ENCODE measurements at places on chromosomes 4 and X.
A peak's percentile ranks its signal among the peaks of the same experiment; 100 is the strongest.

DNA sequence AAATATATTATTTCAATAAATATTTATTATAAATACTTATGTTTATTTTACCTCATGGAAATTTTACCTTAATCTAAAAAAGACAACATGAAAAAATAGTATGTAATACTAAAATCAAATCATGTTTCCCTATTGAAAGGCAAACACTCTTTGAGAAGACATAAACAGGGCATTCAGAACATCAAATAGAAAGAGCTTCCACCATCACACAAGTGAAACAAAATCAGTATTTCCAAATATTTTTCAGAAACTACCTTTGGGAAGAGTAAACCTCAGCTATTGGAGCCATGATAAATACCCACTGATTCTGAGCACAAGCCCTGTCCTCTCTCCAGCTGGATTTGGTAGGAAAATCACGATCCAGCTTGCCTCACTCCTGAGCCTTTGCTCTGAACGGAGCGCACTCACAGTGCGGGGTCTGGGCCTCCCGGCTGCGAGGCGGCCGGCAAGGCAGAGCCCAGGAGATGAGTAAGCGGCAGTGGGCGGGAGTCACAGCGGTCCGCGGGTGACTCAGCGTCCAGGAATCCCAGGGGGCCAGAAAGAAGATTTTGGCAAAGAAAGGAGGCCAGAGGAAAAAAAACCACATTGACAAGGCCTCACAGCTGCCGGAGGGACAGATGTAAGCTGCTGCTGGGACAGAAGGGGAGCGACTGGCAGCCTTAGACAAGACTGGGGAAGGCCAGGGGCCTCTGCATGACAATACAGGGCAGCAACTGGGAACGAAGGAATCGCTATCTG is 14.7 kb upstream of the ANXA5 start:
- H3K4me1 ChIP-seq, result peaks cover 33% of the 10 kb centered on the region
- no peak overlapping the region for H3K4me3 ChIP-seq
- no peak for DNase-seq
- peaks cover 3% of the 10 kb centered on the region for H3K36me3 ChIP-seq
- no peak overlapping the region for H3K27ac ChIP-seq

GRCh38 chr4:60890743-60891142 is 309.4 kb upstream of the ADGRL3 start:
- no peaks in the 10 kb centered on the region for H3K4me1 ChIP-seq
- no peak overlapping the region for H3K27ac ChIP-seq
- H3K36me3 ChIP-seq, result no peaks in the 10 kb centered on the region
- DNase-seq, result no peak

DNA sequence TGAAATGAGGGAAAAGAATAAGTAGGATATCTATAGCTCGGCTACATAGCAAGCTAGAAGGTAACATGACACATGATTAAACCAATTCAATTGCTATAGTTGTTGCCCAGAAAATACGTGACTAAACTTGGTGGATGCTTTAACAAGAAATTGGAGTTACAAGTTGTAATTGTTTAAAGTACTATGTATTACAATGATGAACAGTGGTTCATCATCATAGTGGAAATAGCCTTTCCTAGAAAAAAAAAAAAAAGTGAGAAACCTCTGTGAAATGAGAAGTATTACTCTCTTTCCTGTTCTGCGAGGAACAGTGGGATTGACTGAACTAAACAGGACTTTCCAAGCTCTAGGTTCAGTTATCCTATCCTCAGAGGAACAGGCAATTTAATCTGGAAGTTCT is 209.7 kb upstream of the KLF3 start:
- DNase-seq, result no peak
- no peak overlapping the region for H3K4me3 ChIP-seq
- no peak overlapping the region for H3K27ac ChIP-seq
- peaks cover 16% of the 10 kb centered on the region for H3K36me3 ChIP-seq
- H3K27me3 ChIP-seq, result peaks cover 5% of the 10 kb centered on the region

DNA sequence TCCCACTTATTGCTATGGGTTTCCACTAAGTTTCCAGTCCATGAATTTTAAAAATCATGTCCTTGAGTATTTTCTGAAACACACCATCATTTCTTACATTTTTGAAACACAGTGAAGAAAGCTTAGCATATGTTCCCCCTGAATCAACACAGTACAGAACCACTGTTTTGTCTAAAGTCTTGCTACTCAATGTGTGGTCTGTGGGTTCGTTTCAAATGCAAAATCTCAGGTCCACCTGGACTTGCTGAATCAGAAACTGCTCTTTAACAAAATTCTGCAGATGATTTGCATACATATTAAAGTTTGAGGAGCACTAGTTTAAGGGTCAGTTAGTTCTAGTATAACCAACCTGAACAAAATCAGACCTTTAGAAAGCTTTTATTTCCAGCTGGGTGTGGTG is 60.4 kb downstream of the SUPT20HL2 start:
- no peaks in the 10 kb centered on the region for H3K36me3 ChIP-seq
- no peaks in the 10 kb centered on the region for H3K27me3 ChIP-seq
- H3K4me3 ChIP-seq, result no peak overlapping the region
- no peak for DNase-seq
- no peak overlapping the region for H3K27ac ChIP-seq

GRCh38 chr4:79331126-79331876 is 5.4 kb upstream of the NAA11 start:
- no peak overlapping the region for H3K4me3 ChIP-seq
- no peaks in the 10 kb centered on the region for H3K27me3 ChIP-seq
- no peak for DNase-seq
- H3K36me3 ChIP-seq, result no peaks in the 10 kb centered on the region
- no peak overlapping the region for H3K27ac ChIP-seq

DNA sequence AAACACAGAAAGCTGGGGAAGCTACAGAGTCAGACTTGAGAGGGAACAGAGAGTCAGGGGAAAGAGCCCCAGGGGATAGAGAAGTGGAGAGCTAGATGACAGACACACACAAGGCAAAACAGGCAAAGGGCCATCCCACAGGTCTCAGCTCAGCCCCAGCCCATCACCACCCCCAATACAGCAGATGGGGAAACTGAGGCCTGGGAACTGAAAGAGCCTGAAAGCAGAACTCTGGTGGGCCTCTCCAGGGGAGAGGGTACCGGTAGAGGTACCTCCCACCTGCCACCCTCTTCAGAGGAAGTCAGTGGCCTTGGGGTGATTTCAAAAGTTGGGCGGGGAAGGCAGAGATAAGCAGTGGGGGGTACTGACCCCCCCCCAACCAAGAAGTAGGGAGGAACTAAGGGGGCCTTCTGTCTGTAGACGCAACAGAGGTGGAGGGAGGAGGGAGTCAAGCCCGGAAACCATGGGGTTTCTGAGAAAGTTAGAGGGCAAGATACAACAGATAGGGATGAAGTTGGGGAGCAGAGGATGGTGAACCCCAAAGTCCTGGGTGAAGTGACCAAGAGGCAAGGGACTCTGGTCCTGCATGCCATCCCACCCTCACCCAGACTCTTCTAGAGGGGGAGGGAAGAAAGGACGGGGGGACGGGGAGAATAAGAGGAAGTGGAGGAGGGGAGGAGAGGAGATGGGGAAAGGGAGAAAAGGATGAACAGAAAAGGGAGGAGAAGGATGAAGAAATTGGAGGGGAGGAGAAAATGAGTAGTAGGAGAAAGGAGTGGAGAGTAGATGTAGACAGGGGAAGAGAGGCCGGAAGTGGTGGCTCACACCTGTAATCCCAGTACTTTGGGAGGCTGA is 3.2 kb downstream of the GATA1 start:
- no peak overlapping the region for H3K4me3 ChIP-seq
- no peak for DNase-seq
- H3K27ac ChIP-seq, result peak overlapping the region; percentile 76
- peaks cover 13% of the 10 kb centered on the region for H3K4me1 ChIP-seq

DNA sequence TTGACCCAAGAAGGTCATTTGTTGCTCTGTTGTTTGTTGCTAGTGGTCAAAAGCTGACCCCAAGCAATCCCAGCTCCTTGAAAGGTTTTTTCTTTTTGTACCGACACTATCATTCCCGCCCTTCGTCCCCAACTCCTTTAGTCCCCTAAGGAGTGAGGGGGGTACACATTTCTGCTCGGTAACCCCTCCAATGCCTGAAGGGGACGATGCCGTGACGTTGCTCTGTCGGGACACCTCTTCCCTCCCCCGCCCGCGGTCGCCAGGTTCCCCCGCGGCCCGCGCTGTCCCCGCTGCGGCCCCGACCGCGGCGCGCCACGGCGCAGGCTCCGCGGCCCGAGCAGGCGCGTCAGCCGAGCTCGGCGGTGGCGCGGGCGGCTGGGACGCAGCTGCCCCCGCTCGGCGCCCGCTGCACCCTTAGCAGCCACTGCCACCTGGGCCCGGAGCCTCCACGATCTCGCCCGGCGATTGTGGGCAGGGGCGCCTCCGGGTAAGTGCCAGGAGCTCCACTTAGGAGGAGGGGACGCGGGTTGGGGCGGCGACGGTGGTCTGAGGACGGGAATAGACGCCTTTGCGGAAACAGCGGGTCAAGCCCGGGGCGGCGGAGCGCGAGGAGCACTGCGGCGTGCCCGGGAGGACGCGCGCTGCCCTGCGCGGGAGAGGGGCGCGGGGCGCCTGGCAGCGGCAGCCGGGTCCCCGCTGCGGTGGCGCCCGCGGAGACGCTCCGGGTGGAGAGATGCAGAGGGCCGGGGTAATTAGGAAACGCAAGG is at the start of gene GLRB:
TSS of gene GLRB (plus strand) at position 340 of the 767 bp plus-strand sequence. CDS start 1,875 bp downstream, outside the sequence.
- no peak within 1 kb of the TSS for H3K27ac ChIP-seq
- DNase-seq, result no peak
- H3K27me3 ChIP-seq, result peaks cover 16% of the 10 kb centered on the region
- no peak within 1 kb of the TSS for H3K4me3 ChIP-seq
- H3K4me1 ChIP-seq, result no peaks in the 10 kb centered on the region
- no peaks in the 10 kb centered on the region for H3K36me3 ChIP-seq

- no peak overlapping the region for H3K27ac ChIP-seq
- peaks cover 3% of the 10 kb centered on the region for H3K27me3 ChIP-seq
- no peak overlapping the region for H3K4me3 ChIP-seq
- DNase-seq, result no peak
- no peaks in the 10 kb centered on the region for H3K4me1 ChIP-seq
Measured at GRCh38 chr4:120769227-120769626, 153.3 kb downstream of the PRDM5 start.

GRCh38 chr4:137641544-137641943 is 109.2 kb upstream of the PCDH18 start:
- H3K36me3 ChIP-seq, result no peaks in the 10 kb centered on the region
- H3K4me1 ChIP-seq, result no peaks in the 10 kb centered on the region
